ENCODE measurements at places on chromosomes 11 and 22. TPM values are rescaled to one million over a fixed set of nuclear protein-coding genes. Genes with fewer than 3 reads are reported as not detected.

Gene TESMIN
- 5.5 TPM for polyA plus RNA-seq

- no peak for DNase-seq
These were observed 10.9 kb downstream of the THY1 start for GRCh38 chr11:119412072-119412471.

DNA sequence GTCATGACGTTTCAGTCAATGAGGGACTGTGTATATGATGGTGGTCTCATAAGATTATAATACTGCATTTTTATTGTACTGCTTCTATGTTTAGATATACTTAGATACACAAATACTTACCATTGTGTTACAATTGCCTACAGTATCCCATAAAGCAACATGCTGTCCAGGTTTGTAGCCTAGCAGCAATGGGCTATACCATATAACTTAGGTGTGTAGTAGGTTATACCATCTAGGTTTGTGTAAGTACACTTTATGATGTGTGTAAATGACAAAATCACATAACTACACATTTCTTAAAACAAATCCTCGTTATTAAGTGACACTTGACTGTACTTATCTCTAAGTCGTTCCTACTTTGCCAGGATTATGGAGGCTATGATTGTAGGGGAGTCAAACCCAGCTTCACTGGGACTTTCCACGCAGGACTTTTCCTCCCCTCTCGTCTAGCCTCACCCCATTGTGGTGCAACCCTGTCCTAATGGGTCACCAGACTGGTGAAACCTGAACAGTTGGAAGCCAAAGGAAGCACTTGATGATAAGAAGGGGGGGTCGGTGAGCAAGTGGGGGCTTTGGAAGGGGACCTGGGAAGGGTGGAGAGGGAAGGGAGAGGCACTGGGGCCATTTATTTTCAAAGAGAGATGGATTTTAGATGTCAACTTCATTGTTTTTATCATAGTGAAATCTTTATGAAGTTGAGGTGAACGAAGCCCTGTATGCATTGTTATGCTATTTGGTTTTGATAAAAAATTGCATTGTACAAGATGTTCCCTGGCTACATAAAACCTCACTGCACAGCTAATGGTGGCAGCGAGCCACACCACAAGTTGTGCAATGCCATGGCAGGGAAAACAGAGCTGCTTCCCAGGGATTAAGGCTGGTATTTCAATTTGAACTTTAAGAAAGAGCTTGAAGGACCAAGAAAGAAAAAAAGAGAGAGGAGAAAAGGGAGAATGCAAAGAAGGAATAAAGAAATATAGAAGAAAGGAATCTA lies 129.1 kb downstream of the EHF start:
- no peak for DNase-seq

DNA sequence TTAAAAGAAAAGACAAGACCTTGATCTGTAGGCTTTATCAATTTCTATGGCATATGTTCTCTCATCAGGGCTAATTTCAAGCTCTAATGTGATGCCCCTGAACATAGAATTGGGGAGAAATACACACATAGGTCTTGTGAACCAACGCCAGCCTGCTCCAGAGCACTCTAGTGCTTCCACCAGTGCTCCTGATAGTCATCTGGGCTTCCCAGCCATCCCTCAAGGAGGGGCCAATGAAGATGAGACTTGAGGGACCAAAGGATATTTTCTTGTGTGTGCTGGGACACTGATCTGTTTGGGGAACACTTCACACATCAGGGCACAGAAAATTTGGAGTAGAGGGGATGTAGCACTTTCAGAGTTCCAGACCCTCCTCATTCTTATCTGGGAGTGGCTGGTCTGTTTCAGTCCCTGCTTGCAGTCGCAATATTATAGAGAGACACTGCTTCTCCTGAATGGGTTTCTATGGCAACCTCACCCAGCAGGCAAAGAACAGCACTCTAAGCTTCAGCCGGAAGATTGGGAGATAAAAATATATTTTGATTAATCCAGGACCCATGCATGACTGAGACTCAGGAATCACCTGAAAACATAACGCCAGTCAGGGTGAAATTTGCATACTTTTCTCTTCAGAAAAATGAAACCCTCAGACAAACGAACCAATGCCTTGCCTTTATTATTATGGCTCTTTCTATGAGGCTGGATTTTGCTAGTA lies 28.4 kb upstream of the SCN3B start:
- DNase-seq = no peak

GRCh38 chr11:74072286-74072685 lies 63.4 kb upstream of the UCP3 start:
- DNase-seq = no peak

DNA sequence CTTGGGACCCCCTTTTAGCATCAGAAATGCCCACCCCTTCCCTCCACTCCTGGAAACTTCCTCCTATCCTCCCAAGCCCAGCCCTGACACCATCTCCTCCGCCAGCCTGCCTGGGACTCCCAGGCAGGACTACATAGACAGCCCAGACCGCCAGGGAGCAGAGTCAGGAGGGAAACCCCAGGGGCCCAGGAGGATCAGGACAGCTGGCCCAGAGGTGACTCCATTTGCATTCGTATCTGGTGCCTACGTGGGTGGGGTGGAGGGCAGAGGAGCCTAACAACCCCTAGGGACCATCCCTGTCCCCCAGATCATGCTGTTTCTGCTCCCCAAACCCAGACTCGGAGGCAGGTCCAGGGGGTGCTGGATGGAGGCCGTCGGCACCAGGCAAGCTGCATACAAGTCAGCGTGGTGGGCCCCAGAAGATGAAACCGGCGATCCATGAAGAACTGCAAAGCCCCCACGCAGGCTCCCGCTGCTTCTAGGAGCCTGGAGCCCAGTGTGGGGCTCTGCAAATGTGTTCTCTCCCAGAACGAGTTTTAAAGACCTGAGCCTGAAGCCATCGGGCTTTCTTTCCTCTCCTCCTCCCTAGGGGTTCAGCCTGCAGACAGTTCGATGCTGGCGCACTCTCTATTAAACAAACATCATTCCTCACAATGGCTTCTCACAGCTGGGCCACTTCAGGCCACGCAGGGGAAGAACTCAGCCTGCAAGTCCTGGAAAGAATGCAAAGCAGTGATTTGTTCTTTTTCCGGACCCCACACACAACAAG lies 1506.8 kb downstream of the BRD1 start:
- DNase-seq = no peak

- no peak for DNase-seq
These were observed 8.6 kb upstream of the C11orf96 start for GRCh38 chr11:43933608-43934551.

GRCh38 chr22:35634015-35634414 lies 14.2 kb upstream of the APOL6 start:
- no peak for DNase-seq

- no peak for DNase-seq
These were observed 37.7 kb upstream of the DMC1 start for GRCh38 chr22:38607680-38608079.

All from small intestine (tissue), 16 donors.